Activated T-cell treated with anti-CD3 and anti-CD28 coated beads, Interleukin-2, amount 50 U/mL, for 48 hours (primary cell): ENCODE measurements at places on chromosomes 11 and 22.

DNA sequence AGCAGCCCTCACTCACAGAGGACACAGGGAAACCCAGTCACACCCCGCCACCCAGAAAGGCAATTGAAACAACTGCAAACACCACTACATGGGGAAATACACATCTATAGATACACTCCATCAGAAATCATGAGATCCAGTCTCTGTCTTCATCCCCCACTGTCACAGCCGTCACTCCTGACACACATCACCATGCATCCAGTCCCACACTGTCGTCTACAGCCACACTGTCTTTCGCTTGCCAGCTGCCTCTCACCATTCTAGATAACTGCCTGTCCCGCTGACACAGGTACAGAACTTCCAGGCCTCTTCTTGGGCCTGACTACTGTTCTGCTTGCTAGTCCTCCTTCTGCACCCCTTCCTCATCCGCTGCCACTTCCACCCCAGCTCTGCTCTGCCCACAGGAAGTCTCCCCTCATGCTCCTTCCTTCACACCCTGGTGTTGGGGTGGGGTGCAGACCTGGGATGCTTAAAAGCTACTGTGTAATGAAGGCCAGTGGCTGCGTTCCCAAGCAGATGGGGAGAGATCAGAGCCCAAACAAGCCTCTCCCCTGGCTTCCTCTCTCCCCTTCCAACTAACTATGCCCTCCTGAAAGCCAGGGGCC, 42.6 kb downstream of the SLC22A12 start:
- no peak for DNase-seq

GRCh38 chr11:116969694-116970093, 128.5 kb downstream of the SIK3 start:
- no peak for DNase-seq

- no peak for DNase-seq
Observed at GRCh38 chr22:50260434-50260800, 1.1 kb downstream of the MAPK12 start.

DNA sequence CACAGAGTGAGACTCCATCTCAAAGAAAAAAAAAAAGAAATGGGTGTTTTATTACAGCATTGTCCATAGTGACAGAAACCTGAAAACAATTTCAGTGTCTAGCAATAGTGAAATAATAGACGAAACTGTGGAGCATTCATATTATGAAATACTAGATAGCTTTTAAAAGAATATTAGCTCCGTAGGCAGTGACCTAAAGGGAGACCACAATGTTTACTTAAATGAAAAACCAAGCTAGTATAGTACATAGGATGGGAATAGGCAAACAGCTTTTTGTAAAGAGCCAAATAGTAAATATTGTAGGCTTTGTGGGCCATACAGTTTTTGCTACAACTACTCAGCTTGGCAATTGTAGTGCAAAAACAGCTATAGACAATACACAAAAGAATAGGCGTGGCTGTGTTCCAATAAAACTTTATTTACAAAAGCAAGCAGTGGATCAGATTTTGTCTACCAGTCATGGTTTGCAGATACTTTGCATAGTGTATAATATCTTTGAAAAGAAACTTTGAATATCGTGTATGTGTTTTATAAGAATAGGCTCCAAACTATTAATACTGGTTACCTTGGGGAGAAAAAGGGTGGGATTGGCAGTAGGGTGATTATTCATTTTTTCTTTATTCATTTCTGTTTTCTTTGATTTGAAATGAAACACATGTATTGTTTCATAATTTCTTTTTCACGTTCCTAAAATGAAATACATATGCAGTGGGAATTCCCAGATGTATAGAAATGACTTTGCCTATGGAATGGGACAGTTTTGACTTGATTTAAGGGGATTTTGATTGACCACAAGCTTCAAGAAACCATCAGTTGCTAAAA, 50.7 kb downstream of the PRR5L start:
- DNase-seq: no peak

GRCh38 chr11:19258641-19259230, 18.0 kb upstream of the E2F8 start:
- no peak for DNase-seq
